ENCODE measurements at places on chromosomes 1 and 21.

- no peak for DNase-seq
These were observed 52.0 kb upstream of the SMYD2 start for GRCh38 chr1:214228976-214229375.

- peak; percentile 43 for DNase-seq
These were observed 70.3 kb downstream of the SERINC2 start for GRCh38 chr1:31483012-31483946.

- DNase-seq, result no peak
These were observed 560.3 kb upstream of the ZP4 start for GRCh38 chr1:238450976-238451375.

- DNase-seq, result no peak
These were observed 40.2 kb downstream of the CASQ2 start for GRCh38 chr1:115728341-115728740.

DNA sequence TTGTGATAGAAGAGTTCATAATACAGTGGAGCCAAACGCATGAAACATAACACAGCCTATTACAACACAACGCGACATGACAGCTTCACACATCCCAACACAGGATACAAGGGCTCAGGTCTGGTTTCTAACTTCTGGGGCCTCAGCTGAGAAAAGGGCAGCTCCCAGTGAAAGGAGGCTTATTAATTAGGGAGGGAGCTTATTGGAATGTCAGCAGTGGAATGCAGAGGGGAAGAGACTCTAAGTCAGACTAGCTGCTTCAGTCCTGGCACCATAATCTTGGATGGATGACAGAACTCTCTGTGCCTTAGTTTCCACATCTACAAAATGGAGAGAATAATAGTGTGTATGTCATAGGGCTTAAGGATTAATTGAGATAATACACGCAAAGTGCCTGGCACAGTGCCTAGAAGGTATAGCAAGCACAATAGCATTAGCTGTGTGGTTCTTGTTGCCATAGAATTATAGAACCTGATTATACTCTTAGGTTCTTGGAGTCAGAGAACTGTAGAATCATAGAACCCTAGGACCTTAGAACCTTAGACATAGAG is 22.7 kb upstream of the SLC2A1 start:
- no peak for DNase-seq

GRCh38 chr1:201499795-201500669 is 6.9 kb downstream of the CSRP1 start:
- DNase-seq, result no peak

- DNase-seq, result no peak
These were observed 96.4 kb downstream of the GLIS1 start for GRCh38 chr1:53642607-53643006.

GRCh38 chr1:28936528-28936927 is 22.2 kb downstream of the EPB41 start:
- DNase-seq, result no peak

DNA sequence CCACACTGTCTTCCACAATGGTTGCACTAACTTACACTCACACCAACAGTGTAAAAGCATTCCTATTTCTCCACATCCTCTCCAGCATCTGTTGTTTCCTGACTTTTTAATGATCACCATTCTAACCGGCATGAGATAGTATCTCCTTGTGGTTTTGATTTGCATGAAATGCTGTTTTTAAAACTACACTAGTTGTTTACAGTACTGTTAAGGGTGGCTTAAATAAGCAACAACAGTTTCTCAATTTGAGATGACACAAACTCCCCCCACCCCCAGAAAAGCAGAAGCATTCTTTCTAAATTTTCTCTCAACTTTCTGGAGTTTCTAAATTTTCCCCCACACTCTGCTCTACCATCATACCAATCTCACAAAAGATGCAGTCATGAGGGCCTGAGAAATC is 7.1 kb upstream of the SLAMF7 start:
- no peak for DNase-seq

GRCh38 chr1:22327411-22327810 is 124.2 kb upstream of the ZBTB40 start:
- no peak for DNase-seq

GRCh38 chr21:36602735-36603134 is 96.2 kb upstream of the SIM2 start:
- no peak for DNase-seq

GRCh38 chr1:22922640-22923039 is 50.0 kb downstream of the LACTBL1 start:
- DNase-seq, result no peak

- no peak for DNase-seq
These were observed 40.4 kb upstream of the APOBEC4 start for GRCh38 chr1:183693521-183693920.

GRCh38 chr1:52628614-52629324 is 4.2 kb upstream of the SHISAL2A start:
- DNase-seq, result no peak

DNA sequence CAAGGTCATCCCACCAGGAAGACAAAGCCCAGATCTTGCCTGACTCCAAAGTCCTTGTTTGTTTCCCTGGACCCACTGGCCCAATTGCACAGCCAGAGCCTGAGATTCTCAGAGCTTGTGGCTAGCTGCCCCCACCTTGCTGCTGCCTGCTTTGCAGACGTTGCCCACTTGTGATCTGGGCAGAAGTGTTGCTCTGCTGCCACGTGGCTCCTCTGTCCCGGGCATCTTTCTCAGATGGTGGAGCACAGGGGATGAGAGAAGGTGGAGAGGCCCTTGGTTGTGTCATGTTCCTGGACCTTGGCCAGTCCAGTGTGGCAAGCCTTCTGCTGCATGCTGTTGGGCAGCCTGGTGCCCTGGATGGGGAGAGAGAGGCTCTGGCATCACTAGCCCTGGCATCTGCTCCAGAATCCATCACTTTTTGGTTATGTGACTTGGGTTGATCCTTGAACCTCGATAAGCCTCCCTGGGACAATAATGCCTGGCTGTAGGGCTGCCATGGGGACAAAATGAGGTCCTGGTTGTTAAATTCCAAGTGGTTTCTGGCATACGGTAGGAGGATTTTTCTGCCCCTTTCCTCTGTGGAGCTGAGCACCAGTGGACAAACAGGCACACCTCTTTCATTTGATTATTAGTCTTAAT is 1.5 kb upstream of the NR0B2 start:
- DNase-seq, result no peak

- DNase-seq, result no peak
These were observed 10.5 kb upstream of the INTS3 start for GRCh38 chr1:153717330-153717729.

GRCh38 chr1:18119771-18120377 is 12.3 kb downstream of the IGSF21 start:
- no peak for DNase-seq

GRCh38 chr1:200153277-200154055 is 126.0 kb downstream of the NR5A2 start:
- no peak for DNase-seq

GRCh38 chr1:89277725-89278124 is 5.1 kb upstream of the GBP5 start:
- DNase-seq, result no peak

DNA sequence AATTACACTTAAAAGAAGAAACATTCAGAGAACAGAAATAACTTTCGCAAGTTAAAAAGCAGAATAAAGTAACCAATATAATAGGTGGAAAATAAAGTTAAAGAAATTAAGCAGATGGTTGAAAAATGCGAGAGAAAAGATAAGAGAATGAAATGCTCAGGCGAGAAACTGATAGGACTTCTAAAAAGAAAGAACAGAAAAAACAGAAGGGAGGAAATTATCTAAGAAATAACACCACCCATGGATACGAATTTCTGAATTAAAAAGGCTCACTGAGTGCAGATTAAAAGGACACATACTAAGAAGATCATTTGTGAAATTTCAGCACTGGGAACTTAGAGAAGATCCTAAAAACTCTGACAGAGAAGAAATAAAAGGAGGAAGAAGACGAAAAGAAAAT is 92.0 kb downstream of the HLX start:
- no peak for DNase-seq

DNA sequence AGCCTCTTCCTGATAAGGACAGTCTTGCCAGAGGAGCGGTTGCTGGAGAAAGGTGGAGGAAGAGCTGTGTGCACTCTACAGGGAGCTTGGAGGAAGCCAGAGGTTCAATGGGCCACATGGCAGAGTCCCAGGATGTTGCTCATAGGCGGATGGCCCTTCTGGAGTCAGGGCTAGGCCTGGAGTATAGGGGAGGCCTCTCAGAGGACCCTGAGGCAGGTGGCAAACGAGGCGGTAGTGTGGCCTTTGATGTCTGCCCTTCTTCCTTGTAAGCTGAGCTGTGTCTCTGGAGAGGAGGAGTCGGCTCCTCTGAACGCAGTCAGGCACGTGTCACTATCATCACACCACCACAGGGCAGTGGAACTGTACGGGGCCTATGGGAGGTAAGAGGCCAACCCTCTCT is 8.6 kb downstream of the PKP1 start:
- DNase-seq, result no peak

DNA sequence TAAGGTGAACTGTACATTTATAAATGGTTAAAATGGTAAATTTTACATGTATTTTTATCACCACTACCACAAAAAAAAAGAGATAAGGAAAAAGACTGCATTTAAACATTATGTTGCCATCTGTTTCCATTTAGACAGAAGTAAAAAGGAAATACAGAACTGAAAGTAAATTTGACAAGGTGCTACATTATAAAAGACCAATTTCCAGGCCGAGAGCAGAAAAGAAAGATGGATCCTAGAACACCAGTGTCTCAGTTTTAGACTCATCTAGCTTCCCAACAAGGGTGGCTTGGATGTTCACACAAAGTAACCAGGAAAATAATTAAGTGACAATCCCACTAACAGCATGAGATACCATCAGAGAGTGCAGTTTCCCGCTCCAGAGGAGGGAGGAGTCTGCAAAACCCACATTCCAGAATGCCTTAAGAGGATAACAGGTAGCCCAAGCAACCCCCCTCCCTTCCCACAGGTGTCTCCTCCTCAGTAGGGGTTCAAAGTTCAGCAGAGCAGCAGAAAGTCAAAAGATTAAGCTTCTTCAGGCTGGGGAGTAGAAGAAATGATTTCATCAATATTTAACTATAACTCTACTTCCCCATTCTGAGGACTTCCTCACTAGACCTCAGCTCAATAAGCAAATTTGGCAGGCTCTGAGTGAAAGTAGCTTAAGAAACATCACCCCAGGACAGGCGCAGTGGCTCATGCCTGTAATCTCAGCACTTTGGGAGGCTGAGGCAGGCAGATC is 11.8 kb downstream of the TPM3 start:
- DNase-seq, result peak; percentile 29

- no peak for DNase-seq
These were observed 41.7 kb downstream of the OLFML2B start for GRCh38 chr1:161981735-161982506.

- no peak for DNase-seq
These were observed 270.4 kb upstream of the B3GALT2 start for GRCh38 chr1:193456811-193457280.

DNA sequence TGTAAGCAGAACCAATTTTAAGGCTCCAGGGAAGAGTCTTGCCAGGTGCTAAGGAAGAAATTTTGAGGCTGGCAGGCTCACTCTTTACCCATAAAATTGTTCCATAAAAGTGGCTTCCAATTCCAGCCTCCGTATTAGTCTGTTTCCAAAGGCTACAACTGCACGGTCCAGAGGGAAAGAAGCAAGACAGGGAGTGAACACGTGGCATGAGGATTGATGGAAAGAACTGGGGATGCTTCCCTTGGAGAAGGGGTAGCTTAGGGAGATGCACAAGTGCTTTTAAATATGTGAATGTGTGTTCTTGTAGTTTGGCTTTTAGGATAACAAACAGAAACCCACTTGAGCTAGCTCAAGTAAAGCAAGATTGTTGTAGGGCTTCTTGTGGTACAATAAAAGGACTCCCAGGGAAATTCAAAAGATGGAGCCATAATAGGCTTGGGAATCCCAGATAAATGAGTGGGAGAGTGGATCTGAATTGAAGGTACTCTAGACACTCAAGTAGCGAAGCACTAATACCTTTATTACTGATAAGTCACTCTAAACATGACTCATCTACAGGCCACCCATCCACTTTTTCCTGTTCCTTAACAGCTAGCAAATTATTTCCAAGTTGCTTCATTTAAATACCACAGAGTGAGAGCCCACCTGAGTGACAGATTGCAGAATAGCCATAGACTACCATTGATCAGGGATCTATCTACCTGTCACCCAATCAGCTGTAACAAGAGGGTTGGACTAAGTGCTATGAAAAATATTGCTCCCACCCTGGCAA is 34.8 kb upstream of the NPL start:
- no peak for DNase-seq

GRCh38 chr1:234326497-234327366 is 46.5 kb upstream of the COA6 start:
- peak; percentile 43 for DNase-seq

GRCh38 chr1:87362063-87362833 is 33.6 kb downstream of the LMO4 start:
- no peak for DNase-seq

GRCh38 chr1:175124861-175125260 is 57.2 kb downstream of the TNN start:
- DNase-seq, result no peak

- no peak for DNase-seq
These were observed 120.8 kb downstream of the GREM2 start for GRCh38 chr1:240491156-240491555.

- no peak for DNase-seq
These were observed 92.0 kb downstream of the LAMC2 start for GRCh38 chr1:183277821-183278738.

DNA sequence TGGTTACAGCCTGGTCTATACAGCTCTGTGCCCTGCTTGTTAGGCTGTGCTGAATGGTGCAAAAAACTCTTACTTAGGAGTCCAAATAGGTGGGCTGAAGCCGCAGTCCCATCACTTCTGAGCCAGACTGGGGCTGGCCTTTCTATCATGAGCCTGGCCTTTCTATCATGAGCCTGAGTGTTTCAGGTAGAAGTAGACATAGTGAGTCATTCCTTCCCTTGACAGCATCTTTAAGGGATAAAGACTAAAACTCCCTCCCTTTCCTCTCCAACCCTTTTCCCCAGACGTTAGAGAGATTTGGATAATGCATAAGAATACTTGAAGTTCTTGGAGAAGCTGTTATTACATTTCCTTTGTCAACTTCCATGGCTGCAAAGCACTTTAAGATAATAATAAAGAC is 46.5 kb upstream of the PARP1 start:
- DNase-seq, result no peak

DNA sequence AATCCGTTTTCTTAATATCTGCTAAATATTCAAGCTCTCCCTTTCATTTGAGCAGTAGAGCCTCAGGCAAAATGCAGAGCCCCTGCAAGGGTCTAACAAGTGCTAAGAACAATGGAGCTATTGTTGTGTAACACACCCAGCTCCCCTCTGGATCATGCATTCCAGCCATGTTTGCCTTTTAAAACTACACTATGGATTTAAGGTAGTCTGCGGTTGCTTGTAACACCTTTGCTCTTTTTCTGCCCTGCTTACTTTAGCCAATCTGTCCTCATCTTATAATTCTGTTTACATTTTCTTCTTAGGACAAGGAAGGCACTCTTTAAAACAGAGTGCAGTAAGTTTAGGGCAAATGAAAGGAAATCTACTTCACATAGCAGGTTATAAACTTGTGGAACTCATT is 60.0 kb upstream of the C1orf105 start:
- DNase-seq, result no peak

- no peak for DNase-seq
These were observed 56.7 kb downstream of the SRSF11 start for GRCh38 chr1:70277875-70278274.

All from GM18507 (cell line).